Breast epithelium (tissue), 4 donors: ENCODE measurements at places on chromosomes 13 and 19.

DNA sequence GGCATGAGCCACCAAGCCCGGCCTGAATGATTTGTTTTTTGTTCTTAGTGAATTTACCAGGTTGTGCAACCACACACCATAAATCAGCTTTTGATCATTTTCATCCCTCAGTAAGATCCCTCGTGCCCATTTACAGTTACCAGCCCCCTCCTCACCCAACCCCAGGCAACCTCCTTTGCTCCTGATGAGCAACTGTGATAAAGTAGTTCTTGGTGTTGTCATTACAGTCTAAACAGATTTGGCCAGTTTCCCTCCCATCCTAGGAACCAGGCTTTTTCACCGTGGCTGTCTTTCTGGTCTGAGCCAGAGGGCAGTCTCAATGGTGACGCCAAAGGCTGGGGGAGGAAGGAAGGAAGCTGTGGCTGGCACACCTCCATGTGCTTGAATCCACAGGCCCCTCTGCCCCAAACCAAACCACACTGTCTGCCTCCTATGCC is 61.2 kb upstream of the WDFY2 start:
- peak; percentile 28 for DNase-seq

DNA sequence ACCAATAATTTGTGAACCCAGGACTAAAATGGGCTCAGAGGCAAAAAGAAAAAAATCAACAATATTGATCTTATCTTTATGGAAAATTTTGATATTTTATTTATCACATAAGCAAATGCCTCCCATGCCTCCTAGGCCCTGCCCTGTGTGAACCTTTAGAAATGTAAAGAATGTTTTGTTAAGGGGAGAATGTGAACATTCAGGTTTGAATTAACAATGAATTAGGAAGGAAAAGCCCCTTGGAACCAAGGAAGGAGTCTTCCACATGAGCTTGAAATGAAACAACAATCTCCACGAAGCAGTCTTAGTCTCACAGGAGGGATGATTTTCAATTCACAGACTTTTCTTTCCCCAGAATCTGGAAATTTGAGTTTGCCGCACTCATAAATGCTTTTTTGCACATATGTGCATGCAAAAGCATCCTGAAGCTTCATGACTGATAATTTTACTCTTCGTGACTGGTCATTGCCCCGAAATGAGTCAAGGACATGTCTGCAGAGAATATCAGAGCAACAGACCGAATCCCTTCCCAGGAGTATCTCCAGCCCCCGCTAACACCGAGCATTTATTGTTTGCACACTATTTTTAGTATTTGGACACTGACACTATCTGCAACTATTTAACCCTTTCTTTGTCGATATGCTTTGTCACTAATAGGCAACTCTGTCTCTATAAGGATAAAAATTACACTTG is 135.2 kb downstream of the DCT start:
- DNase-seq: no peak

DNA sequence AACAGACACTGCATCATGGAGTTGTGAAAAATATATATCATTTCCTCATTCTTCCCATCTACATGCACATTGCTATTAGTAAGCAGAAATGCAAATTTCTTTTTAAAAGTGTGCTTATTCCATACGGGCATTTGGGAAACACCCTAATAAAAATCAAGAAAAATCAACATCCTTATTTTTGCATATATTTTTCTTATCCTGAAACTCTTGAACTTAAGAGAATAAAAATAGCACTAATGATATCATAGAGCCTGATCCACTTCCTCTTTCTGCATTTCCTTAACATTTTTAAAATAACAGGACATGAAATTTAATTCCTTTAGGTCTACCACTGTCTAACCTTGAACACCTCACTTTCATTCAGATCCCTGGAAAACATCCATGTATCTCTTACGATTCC is 123.3 kb downstream of the VWA8 start:
- DNase-seq: no peak

- DNase-seq: no peak
Measured at GRCh38 chr13:51795419-51795818, 8.5 kb downstream of the DHRS12 start.

GRCh38 chr13:22563272-22563671 is 617.5 kb upstream of the SGCG start:
- no peak for DNase-seq

DNA sequence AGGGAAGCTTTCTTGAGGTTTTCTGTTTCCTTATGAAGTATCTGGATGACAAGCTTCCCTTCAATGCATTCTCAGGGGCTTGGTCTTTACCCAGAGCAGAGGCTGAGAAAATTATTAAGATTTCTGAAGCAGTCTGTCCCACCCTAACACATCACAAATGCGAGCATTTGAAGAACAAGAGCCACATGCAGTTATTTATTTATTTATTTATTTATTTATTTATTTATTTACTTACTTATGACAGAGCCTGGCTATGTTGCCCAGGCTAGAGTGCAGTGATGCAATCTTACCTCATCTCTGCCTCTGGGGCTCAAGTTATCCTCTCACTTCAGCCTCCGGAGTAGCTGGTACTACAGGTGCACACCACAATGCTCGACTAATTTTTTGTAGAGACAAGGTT is 38.4 kb downstream of the SPRYD7 start:
- no peak for DNase-seq

- DNase-seq: no peak
Measured at GRCh38 chr19:33404506-33405253, 31.2 kb downstream of the CEBPG start.

DNA sequence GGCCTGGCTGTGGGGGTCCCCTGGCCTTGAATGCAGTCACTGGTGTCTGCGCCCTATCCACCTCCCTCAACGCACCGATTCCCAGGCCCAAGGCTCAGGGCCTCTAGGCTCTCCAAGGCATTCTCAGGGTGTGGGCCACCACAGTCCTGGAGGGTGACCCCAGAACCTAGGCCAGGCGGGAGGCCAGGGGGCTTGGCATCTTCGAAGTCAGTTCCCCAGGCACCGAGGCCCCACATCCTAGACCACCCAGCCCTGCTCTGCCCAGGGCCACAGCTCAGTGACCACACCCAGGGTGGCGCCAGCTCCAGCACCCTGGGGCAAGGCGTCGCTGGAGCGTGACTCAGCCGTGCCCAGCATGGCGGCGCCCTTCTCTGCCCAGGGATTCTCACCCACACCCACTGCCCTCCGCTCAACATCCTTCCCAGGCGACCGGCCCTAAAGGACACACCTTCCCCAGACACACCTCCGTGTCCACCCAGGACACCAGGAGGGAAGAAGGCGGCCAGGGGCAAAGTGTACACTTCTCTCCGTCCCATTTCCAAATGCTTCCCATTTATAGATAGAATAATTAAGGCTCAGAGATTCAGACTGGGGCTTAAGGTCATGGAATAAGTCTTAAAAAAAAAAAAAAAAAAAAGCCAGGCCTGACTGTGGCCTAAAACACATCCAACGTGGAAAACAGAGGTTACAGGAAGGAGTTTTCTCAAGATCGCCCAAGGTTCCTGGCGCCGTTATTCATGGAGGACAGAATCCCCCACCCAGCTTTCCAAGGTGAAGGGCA is 36.4 kb upstream of the NANOS3 start:
- peak; percentile 71 for DNase-seq

GRCh38 chr13:79805317-79805716 is 324.4 kb downstream of the NDFIP2 start:
- DNase-seq: no peak

DNA sequence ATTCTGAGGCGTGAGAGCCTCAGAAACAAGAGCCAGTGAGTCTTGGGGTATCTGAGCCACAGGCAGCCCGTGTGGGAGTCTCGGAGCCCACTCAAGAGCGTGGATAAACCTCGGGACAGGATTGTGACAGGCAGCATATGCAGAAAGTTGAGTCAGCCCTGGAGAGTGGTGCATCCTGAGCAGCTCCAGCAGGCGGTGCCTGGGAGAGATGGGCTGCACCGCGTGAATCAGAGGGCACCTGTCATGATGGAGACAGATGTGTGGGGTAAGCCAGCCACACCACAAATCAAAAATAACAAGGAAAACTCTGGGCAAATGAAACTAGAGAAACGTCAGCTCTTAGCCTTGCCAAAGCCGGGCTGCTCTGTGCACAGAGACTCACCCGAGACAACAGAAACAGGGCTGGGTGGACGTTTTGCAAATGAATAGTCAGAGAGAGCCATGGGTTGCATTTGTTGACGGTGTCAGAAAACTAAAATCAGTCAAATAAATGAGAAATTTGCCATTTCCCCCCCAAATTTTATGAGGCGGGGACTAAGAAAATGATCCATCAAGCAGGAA is 30.0 kb upstream of the POP4 start:
- no peak for DNase-seq

DNA sequence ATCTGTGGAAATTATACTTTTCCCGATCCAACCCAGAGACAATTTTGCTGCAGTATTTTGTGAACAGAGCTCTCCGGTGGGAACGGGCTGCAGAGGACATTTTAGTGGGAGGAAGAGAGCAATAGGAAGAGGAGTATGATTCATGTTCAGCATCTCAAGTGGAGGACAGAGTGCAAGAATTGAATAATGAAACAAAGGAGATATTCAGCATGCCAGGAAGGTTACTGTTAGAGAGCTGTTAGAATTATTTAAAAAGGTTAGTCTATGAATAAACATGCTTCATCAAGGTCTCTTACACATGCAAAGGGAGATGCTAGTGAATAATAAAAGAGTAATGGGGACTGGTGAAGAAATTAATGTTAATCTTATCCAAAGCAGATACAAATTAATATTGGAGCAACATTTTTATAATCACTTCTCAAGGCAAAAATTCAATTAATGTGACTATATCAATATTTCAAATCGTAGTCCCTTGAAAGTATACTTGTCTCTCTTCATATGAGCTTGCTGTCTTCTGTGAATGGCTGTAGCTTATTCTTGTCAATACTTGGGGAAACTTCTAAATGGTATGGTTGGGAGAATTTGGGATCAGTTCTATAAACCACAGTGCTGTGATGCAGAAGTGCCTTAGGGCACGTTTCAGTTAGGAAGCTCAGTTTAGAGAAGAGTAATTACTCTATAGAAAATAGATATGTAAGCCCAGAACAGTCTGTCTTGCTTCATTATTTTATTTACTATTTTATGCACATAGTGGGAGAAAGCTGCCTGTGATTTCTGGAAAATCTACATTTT is 1165.8 kb downstream of the OLFM4 start:
- no peak for DNase-seq

- DNase-seq: no peak
Measured at GRCh38 chr13:91349992-91350911, 2.8 kb downstream of the MIR17HG start.

- DNase-seq: no peak
Measured at GRCh38 chr13:111469916-111470506, 149.6 kb downstream of the TEX29 start.

DNA sequence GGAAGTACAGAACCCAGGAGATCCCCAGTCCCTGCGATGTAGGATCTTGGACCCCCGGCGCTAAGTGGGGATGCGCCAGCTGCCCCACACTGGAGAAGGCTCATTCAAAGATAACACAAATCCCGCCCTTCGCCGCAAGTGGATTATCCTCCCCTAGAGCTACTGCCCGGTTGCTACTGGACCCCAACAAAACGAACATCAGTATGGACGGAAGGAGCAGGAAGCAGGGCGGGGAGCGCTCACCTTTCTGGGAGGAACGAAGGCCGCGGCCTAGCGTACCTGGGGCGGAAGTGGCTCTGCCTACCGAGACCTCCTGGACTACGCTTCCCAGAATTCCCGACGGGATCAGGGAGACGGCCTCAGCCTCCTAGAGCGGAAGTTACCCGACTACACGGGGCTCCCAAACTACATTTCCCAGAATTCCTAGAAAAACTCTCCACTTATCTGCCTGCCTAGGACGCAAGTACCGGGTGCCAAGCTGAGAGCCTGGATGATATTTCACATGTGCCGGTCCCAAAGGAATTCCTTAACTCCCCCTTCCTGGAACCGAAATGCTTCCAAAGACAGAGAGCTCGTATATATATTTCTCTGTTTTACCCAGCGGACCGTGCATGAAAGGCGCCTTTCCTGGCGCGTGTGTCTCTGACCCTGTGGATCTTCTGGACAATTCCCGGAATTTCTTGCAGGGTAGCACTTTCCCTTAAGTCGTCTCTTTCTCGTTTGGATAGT is at the start of gene ZNF112:
ZNF112 (minus strand) TSS at position 298 of the 729 bp plus-strand sequence. CDS start 16,141 bp downstream, outside the sequence.
- peak; percentile 85 for DNase-seq

GRCh38 chr13:26400545-26400944 is 146.6 kb downstream of the CDK8 start:
- no peak for DNase-seq

DNA sequence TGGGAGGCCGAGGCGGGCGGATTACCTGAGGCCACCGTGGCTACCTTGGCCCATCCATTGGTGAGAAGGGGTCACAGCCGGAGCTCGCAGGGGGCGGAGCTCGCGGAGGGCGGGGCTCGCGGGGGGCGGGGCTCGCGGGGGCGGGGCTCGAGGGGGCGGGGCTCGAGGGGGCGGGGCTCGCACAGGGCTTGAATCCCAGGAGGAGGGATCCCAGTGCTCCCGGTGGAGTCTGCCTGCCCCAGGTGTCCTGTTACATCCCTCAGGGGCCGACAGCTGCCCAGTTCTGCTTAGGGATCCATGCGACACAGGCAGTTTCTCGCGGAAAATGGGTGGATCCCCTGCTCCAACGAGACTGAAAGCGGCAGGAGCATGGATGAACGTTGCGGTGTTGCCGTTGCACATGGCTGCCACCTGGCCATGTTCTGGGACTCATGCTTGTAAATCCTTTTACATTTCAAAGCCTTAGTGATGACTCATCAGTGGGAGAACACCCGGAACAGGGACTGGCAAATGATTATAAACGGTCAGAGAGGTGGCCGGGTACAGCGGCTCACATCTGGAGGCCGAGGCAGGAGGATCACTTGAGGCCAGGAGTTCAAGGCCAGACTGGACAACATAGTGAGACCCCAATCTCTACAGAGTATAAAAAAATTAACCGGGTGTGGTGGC is 25.1 kb downstream of the TMPRSS9 start:
- DNase-seq: peak; percentile 66

DNA sequence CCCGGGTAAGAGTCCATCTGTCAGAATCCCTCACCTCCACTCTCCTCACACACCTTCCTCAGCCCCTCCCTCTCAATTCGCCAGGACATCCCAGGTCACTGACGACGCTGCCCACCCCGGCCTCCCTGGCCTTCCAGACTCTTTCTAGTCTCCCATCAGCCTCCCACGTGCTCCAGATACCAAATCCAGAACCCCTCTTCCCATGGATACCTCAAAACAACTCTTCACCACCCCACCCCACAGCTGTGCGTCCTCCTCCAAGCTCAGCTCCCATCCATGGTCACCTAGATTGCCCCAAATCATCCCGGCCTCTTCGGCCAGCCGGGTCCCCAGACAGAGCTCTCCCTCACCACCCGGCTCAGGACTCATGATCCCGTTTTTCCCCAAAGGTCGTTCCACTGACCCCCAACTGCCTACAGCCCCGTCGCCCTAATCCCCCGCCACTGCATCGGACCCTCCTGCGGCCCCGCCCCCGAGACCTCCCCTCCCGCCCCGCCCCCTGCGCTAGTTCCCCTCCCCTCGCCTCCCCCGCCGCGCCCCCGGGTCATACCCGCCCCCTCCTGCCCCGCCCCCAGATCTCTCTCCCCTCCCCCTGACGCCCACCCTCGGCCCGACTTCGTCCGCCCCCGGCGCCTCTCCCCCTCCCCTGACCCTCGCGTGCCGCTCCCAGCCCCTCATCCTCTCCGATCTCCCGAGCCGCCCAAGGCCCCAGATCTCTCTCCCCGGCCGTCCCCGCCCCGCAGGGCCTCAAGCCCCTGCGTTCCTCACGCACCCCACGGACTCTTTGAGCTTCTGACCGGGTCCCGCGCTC is 546 bp downstream of the UBXN6 start:
- DNase-seq: no peak

GRCh38 chr19:15426485-15427349 is 7.9 kb upstream of the AKAP8L start:
- DNase-seq: no peak
